Karpas-422 (cell line): ENCODE measurements at places on chromosomes 5 and 9. TPM values are rescaled to one million over a fixed set of nuclear protein-coding genes. Genes with fewer than 3 reads are reported as not detected.

DNA sequence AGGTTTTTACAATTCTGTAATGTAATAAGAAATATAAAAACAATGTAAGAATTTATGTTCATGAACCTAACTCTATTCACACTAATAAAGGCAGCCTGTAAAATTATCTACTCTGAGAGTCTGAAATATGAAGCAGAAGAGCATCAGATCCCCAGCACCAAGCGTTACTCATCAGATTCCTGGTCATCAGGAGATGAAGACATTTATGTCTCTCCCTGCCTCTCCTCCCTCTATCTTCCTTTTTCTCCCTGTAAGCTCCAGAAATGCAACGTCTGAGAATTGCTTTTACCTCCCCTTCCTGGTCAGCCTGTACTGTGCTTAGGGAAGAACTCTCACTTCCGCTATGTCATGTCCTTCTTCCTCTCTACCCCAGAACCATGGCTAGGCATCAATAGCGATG, 114.4 kb upstream of the SLIT3 start:
- DNase-seq = no peak

- no peak for DNase-seq
Measured at GRCh38 chr9:127161081-127161624, 38.7 kb upstream of the ANGPTL2 start.

DNA sequence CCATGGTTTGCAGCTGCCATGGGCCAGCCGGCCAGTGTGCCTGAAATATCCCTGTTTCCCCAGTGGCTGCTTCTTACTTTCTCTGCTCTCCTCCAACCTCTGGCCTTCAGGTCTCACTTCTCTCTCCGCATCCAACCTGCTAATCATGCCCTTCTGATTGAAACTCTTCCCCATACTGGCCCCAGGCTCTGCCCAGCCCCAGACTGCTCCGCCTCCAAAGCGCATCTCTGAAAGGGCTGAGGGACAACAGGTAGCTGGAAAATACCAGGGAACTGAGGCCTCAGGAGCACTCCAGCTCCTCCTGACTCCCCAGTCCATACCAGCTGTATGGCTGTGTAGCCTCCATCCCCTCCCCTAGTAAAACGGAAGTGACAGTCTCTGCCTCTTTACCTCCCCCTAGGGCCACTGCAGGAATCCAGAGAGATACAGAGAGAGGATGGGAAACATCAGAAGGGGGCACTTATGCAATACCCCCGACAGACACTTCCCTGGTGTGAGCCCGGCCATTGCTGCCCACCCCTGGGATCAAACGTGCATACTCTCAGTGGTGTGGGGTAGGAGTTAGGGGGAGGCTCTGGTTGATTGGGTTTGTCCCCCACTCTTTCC, 34.2 kb downstream of the PAX5 start:
- DNase-seq = peak; percentile 70

- DNase-seq = no peak
Measured at GRCh38 chr5:76022611-76023010, 60.6 kb upstream of the SV2C start.

- no peak for DNase-seq
Measured at GRCh38 chr5:66406761-66407336, 189.3 kb upstream of the MAST4 start.

DNA sequence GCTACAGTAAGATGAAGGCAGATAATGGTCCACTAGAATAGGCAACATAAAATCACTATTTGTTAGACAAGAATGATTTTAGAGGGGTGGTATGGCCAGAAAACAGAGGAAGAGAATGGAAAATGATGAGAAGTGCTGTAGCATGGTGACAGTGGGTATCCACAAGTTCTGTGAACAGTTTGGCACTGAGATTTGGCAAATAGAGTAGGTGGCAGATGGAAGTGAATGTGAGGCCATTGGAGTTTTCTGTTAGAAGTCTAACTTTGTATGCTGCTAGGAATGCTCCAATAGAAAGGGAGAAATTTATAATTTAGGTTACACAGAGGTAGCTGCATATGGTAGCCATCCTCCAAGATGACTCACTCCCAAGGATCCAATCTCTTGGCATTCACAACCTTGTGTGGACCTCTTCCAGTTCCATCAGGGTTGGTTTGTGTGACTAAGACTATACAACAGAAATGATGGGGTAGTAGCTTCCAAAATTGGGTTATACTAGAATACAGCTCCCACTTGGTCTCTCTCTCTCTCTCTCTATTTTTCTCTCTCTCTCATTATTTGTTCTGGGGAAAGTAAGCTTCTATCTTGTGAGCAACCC, 646.9 kb upstream of the ZNF608 start:
- DNase-seq = no peak

GRCh38 chr9:95574866-95575553, 58.2 kb upstream of the PTCH1 start:
- DNase-seq = no peak

GRCh38 chr5:143776951-143777350, 35.0 kb upstream of the HMHB1 start:
- DNase-seq = no peak

DNA sequence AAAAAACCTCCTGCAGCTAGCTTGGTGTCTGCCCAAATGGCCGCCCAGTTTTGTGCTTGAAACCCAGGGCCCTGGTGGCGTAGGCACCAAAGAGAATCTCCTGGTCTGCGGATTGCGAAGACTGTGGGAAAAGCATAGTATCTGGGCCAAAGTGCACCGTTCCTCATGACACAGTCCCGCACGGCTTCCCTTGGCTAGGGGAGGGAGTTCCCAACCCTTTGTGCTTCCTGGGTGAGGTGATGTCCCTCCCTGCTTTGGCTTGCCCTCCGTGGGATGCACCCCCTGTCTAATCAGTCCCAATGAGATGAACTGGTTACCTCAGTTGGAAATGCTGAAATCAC, 83.0 kb upstream of the JAK2 start:
- DNase-seq = no peak

- no peak for DNase-seq
Measured at GRCh38 chr5:79954620-79955019, 36.4 kb downstream of the MTX3 start.

Gene ITK
- 0.25 and 1.3 TPM in 2 replicates for total RNA-seq

Gene CHMP5
- total RNA-seq = 53.4 and 57.1 TPM in 2 replicates

Gene SLC6A19
- not detected in 2 replicates for total RNA-seq

Gene STPG3
- 0.61 and 0.86 TPM in 2 replicates for total RNA-seq

Gene SRD5A1
- total RNA-seq = 18.0 and 19.5 TPM in 2 replicates

Gene AIF1L
- total RNA-seq = not detected in 2 replicates

Gene CCL28
- 18.8 and 42.3 TPM in 2 replicates for total RNA-seq
